ENCODE measurements at places on chromosomes 3 and 15.

GRCh38 chr3:149474250-149474817 is at the start of gene TM4SF4:
TSS of gene TM4SF4 (plus strand) at chr3:149474697. CDS start at chr3:149474878, 181 bp downstream.
- DNase-seq = no peak
- H3K27ac ChIP-seq = peak within 1 kb of the TSS; percentile 37
- H3K36me3 ChIP-seq = no peaks in the 10 kb centered on the region

DNA sequence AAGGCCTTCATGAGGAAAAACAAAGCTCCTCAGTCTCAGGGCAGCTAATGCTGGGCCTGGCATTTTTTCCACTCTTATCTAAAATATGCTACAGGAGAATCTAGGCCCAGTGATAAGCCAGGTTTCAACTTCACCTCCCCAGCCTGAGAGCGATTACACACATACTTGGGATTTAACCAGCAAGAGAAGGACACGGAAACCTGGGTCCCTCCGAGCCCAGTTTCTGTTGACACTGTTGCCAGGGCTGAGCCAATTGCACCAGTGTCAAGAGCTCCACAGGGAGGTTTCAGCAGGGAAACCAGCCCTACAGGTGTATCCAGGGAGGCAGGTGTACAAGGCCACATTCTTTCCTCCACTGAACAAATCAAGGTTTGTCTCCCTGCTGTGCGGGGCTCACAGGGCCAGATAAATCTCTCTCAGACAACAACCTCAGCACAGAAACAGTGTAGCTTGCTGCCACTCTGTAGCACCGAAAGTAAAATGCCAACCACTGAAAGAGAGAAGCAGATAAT is 85.4 kb downstream of the MAGI1 start:
- no peaks in the 10 kb centered on the region for H3K27me3 ChIP-seq
- H3K27ac ChIP-seq = no peak overlapping the region
- no peak overlapping the region for H3K4me3 ChIP-seq
- no peaks in the 10 kb centered on the region for H3K36me3 ChIP-seq

- no peak overlapping the region for H3K27ac ChIP-seq
- no peak for DNase-seq
- H3K4me1 ChIP-seq = peaks cover 16% of the 10 kb centered on the region
Measured at GRCh38 chr15:55257012-55257670, 32.5 kb downstream of the RAB27A start.

- DNase-seq = no peak
- H3K27me3 ChIP-seq = no peaks in the 10 kb centered on the region
- no peak overlapping the region for H3K27ac ChIP-seq
- no peak overlapping the region for H3K4me3 ChIP-seq
- H3K36me3 ChIP-seq = peaks cover 12% of the 10 kb centered on the region
Measured at GRCh38 chr3:111882799-111883198, 23.7 kb downstream of the PHLDB2 start.

- peak; percentile 74 for DNase-seq
- H3K4me1 ChIP-seq = no peaks in the 10 kb centered on the region
- peaks cover 19% of the 10 kb centered on the region for H3K36me3 ChIP-seq
Measured at GRCh38 chr3:186583831-186584230, 13.3 kb downstream of the DNAJB11 start.

GRCh38 chr3:194130188-194130587 is 5.8 kb upstream of the HES1 start:
- peaks cover 41% of the 10 kb centered on the region for H3K27me3 ChIP-seq
- no peak overlapping the region for H3K27ac ChIP-seq
- no peaks in the 10 kb centered on the region for H3K36me3 ChIP-seq
- no peak for DNase-seq
- peaks cover 6% of the 10 kb centered on the region for H3K4me1 ChIP-seq
- H3K4me3 ChIP-seq = no peak overlapping the region

- no peaks in the 10 kb centered on the region for H3K27me3 ChIP-seq
- peak; percentile 5 for DNase-seq
Measured at GRCh38 chr15:93974804-93975481, 256.4 kb upstream of the MCTP2 start.

DNA sequence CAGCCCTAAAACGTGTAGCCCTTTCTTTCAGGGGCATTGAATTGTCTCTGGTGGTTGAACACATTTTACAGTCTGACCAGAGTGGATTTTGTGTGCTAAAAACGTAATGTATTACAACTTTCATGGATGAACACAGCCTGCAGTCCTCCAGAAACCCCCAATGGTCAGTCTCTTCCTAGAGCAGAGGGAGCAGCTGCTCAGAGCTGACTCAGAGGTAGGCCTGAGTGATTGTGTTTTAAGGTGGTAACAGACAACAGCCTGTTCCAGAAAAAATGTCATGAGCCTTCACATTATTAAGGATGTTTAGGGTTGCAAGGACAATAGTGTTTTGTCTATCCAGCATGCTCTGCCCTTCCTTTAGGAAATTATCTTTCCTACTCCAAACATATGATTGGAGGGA is 34.5 kb upstream of the CTNNB1 start:
- H3K36me3 ChIP-seq = no peaks in the 10 kb centered on the region
- H3K4me1 ChIP-seq = no peaks in the 10 kb centered on the region
- H3K4me3 ChIP-seq = no peak overlapping the region
- no peak overlapping the region for H3K27ac ChIP-seq
- H3K27me3 ChIP-seq = peaks cover 3% of the 10 kb centered on the region

- no peak overlapping the region for H3K4me3 ChIP-seq
Measured at GRCh38 chr15:61499376-61499775, 270.3 kb upstream of the RORA start.

GRCh38 chr3:35393901-35394799 is 245.2 kb upstream of the ARPP21 start:
- H3K27me3 ChIP-seq = no peaks in the 10 kb centered on the region
- H3K36me3 ChIP-seq = no peaks in the 10 kb centered on the region
- H3K4me1 ChIP-seq = no peaks in the 10 kb centered on the region
- no peak for DNase-seq
- no peak overlapping the region for H3K4me3 ChIP-seq
- no peak overlapping the region for H3K27ac ChIP-seq

GRCh38 chr15:91537856-91538255 is 315.7 kb upstream of the SLCO3A1 start:
- peaks cover 6% of the 10 kb centered on the region for H3K4me1 ChIP-seq
- no peak for DNase-seq
- H3K27ac ChIP-seq = no peak overlapping the region
- H3K27me3 ChIP-seq = no peaks in the 10 kb centered on the region
- H3K36me3 ChIP-seq = no peaks in the 10 kb centered on the region
- no peak overlapping the region for H3K4me3 ChIP-seq

DNA sequence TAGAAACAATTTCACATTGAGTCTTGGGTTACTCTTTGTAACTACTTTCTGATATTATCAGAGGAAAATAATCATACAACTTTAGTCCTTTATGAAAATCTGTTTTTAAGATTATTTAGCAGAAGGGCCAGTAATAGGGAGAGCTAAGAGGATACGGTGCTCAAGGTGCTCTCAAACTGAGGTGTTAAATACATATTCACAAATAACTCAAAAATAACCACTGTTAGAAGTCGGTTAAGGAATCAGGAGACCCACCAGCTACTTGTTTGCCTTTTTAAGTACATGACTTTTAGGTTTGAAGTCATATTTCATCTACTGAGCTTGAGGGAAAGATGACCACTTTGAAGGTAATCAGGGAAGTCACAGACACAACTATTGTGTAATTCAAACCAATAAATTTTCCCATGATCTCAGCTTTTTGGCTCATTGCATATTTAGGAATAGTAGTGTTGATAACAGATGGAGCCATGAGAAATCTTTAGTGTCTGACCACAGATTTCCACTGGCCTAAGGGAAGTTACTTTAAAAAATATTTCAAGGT is 1.4 kb upstream of the RSRC1 start:
- no peak overlapping the region for H3K27ac ChIP-seq
- no peak for DNase-seq
- H3K4me3 ChIP-seq = no peak overlapping the region
- H3K27me3 ChIP-seq = peaks cover 47% of the 10 kb centered on the region

DNA sequence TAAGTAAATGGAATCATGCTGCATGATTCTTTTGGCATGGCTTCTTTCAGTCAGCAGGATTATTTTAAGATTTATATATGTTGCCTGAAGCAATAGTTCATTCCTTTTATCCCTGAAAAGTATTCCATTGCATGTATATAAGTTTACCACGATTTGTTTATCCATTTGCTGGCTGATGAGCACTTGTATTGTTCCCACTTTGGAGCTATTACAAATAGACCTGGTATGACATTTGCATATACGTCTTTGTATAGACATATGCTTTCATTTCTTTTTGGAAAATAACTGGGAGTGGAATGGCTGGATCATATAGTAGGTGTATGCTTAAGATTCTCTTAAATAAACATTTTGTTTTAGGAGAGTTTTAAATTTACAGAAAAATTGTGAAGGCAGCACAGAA is 79.3 kb upstream of the CBLB start:
- H3K27ac ChIP-seq = no peak overlapping the region
- no peaks in the 10 kb centered on the region for H3K36me3 ChIP-seq
- peak; percentile 16 for DNase-seq
- H3K4me3 ChIP-seq = no peak overlapping the region

DNA sequence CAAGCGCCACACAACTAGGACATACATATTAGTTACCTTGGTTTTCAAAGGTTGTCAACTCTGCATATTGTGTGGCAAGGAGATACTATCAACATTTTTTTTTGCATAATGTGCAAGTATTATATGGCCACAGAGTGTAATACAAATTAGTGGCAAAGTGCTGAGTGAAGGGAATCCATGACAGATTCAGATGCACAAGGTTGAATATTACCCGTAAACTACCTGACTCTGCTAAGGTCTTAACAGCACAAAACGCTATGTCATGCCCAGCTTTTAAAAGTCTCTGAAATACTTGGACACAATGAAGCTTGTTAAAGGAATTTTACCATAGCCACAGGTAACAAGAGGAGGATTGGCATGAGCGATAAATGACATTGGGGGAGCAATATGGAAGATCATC is 79.0 kb downstream of the SATB1 start:
- peaks cover 4% of the 10 kb centered on the region for H3K36me3 ChIP-seq
- H3K4me3 ChIP-seq = no peak overlapping the region
- H3K4me1 ChIP-seq = no peaks in the 10 kb centered on the region
- DNase-seq = no peak

- DNase-seq = no peak
- no peak overlapping the region for H3K27ac ChIP-seq
- H3K4me1 ChIP-seq = peaks cover 3% of the 10 kb centered on the region
- H3K27me3 ChIP-seq = peaks cover 82% of the 10 kb centered on the region
- H3K36me3 ChIP-seq = no peaks in the 10 kb centered on the region
Measured at GRCh38 chr3:122966045-122966444, 61.5 kb downstream of the SEMA5B start.

- H3K36me3 ChIP-seq = no peaks in the 10 kb centered on the region
- no peaks in the 10 kb centered on the region for H3K27me3 ChIP-seq
- H3K27ac ChIP-seq = no peak overlapping the region
- DNase-seq = no peak
- H3K4me1 ChIP-seq = no peaks in the 10 kb centered on the region
Measured at GRCh38 chr3:6095006-6095405, 765.9 kb upstream of the GRM7 start.

- H3K36me3 ChIP-seq = no peaks in the 10 kb centered on the region
- no peaks in the 10 kb centered on the region for H3K27me3 ChIP-seq
- no peak for DNase-seq
- peaks cover 2% of the 10 kb centered on the region for H3K4me1 ChIP-seq
- H3K27ac ChIP-seq = peak overlapping the region; percentile 61
Measured at GRCh38 chr3:42581400-42581708, 413 bp downstream of the SEC22C start.

DNA sequence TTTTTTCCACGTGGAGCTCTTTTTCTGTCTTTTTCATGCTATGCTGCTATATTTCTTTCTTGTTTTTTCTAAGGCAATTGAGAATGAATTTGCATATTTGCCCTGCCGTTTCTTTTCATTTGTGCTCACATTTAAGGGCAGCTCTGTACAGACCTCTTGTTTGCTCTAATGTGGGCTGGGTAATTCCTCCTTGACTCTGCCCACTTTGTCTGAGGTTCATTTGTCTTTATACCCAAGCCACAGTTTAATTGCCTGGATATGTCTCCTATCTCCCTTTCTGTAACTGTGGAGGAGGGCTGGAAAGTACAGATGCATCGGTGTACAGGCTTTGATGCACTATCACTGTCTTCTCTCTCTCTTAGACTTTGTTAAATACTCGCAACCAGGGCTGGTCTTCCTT is 195.9 kb downstream of the EPHB1 start:
- H3K4me1 ChIP-seq = no peaks in the 10 kb centered on the region
- no peak overlapping the region for H3K27ac ChIP-seq
- H3K36me3 ChIP-seq = no peaks in the 10 kb centered on the region
- H3K4me3 ChIP-seq = no peak overlapping the region
- DNase-seq = no peak

DNA sequence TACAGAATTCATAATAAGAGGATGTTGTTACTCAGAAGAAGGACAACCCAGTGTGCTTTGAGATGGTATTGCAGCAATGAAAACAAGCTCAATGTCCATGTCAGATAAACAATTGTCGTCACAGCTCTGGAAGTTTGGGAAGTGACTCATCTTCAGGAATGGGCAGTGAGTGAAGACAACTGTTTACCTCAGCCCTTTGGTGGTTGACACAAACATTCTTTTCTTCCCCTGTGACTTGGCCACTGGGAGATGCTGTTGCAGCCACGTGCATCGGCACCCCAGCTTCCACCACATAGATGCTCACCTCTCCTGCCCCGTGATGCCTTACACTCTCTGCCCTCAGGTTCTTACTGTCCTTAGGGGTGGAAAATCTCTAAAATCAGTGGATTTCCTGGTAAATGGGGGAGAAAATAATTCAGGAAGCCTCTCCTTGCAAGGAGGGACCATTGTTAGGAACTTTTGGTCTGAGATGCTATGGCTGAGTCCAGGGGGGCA is 114.1 kb upstream of the GALNT15 start:
- H3K36me3 ChIP-seq = no peaks in the 10 kb centered on the region
- H3K27me3 ChIP-seq = no peaks in the 10 kb centered on the region
- peak overlapping the region; percentile 95 for H3K27ac ChIP-seq

DNA sequence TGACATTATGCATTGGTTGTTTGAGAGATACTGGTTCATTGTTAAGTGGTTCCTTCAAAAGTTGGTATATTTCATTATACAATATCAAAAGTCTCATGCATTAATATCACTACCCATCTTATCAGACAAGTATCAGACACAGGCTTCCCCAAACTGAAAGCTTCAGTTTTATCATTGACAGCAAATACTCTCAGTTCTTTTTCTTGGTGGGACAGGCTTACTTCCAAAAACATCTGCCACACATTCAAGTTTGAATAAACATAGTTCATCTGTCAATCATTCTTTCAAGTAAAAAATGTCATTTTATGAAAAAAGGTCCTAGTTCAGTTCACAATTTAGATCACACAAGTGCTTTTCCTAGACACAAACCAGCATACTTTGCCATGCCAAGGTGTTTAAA is 280.0 kb upstream of the TRIM42 start:
- no peaks in the 10 kb centered on the region for H3K27me3 ChIP-seq
- no peak for DNase-seq
- H3K4me3 ChIP-seq = no peak overlapping the region
- no peaks in the 10 kb centered on the region for H3K36me3 ChIP-seq
